ENCODE measurements at places on chromosomes 11 and 22.
A peak's percentile ranks its signal among the peaks of the same experiment; 100 is the strongest.

DNA sequence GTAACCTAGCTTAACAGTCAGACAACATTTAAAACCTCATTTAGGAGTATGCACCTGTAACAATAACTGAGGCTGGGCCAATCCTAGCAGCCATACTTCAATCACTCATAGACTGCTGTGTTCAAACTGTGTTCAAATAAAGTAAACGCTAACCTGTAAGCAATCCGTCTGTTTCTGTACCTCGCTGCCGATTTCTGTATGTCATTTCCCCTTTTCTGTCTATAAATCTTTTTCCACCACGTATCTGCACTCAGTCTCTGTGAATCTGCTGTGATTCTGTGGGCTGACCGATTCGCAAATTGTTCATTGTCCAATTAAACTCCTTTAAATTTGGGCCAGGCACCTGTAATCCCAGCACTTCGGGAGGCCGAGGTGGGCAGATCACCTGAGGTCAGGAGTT is 12.3 kb downstream of the APOBEC3H start:
- DNase-seq: no peak

- no peak for DNase-seq
Observed at GRCh38 chr11:109785714-109786113, 307.5 kb upstream of the ZC3H12C start.

- DNase-seq: no peak
Observed at GRCh38 chr11:115421992-115422689, 82.1 kb downstream of the CADM1 start.

- no peak for DNase-seq
Observed at GRCh38 chr11:12640926-12641849, 33.0 kb upstream of the TEAD1 start.

- DNase-seq: no peak
Observed at GRCh38 chr22:46890819-46891218, 128.4 kb downstream of the TBC1D22A start.

- no peak for DNase-seq
Observed at GRCh38 chr11:72441752-72442207, 7.4 kb upstream of the CLPB start.

GRCh38 chr22:36999463-36999862 is 19.8 kb downstream of the TST start:
- DNase-seq: no peak

DNA sequence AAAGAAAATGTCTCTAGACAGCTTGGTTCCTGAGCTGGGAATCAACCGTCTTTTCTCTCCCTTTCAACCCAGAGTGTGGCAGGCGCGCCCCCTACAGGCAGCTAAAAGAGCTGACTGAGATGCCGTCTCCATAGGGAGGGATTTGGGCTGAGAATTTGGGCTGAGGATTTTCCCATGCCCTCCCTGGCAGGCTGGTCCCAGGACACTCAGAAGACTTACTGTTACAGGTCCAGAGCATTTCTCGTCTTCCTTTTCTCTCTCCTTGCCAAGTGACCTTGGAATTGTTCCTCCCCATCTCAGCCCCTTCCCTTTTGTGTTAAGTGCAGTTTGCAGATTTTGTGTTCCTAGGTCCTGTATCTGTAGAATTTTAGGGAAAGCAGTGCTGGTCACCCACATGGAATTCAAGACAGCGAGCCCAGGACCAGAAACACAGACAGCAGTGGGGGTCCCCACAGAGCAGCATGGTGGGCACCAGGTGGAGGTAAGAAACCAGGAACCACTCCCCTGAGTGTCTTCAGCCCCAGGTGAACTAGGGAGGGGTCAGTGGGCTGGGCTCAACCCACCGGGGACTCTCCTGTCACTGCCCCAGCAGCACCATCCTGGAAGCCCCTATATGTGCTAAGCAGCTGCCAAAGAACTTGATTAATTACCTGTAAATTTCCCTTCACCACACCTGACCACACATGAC is 9.9 kb upstream of the IGLL5 start:
- no peak for DNase-seq

- DNase-seq: no peak
Observed at GRCh38 chr11:67368621-67369020, 4.8 kb downstream of the CLCF1 start.

DNA sequence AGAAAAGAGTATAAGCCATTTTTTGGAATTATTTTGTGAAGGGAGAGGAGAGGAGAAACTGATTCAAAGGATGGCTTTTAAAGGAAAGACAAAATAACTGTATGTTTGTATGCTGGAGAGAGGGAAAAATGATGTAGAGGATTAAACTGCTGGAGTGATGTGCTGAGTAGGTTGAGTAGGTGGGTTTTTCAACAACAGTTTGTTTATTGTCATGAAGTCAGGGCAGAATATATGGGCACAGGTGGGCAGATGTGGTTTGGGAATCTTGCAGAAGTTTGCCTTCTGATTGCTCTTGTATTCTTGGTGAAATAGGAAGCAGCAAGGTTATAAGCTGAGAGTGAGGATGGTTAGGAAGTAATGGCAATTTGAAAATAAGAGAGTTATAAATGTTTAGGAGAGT is 12.1 kb downstream of the SYT9 start:
- no peak for DNase-seq

- DNase-seq: no peak
Observed at GRCh38 chr11:129855086-129855485, 39.4 kb downstream of the TMEM45B start.

DNA sequence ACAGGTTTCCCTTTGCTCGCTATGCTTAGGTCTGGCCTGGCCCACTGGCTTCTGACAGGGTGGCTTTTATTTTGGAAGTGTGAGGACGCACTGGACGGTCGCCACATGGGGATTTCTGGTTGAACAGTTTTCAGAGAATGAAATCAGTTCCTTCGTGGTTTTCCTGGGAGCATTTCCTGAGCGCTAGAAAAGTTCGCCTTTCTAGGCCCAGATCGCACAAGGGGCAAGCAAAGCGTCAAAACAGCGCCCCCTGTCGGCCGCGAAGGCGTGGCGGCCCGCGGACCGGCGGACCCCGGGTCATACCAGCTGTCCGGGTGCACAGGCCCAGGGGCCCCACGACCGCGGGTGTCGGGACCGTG is 12.7 kb upstream of the CYP2R1 start:
- peak; percentile 37 for DNase-seq

- DNase-seq: no peak
Observed at GRCh38 chr11:35486446-35486845, 39.0 kb downstream of the PAMR1 start.

DNA sequence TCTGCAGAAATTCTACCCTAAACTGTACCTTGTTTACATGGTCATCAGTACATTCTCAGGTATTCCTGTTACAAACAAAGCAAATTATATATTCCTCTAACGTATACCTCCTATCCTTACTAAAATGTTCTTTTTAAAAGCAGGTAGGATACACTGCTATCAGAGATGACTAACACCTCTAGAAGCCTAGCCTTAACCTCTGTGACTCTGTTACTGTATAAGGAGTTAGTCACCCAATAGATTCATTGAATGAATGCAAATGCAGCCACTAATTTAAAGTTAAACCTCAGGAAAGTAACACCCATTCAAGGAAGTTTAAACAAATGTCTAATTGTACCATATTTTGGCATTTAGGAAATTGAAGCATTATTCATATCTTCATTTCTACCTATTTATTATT is 82.2 kb downstream of the FCHSD2 start:
- DNase-seq: no peak

DNA sequence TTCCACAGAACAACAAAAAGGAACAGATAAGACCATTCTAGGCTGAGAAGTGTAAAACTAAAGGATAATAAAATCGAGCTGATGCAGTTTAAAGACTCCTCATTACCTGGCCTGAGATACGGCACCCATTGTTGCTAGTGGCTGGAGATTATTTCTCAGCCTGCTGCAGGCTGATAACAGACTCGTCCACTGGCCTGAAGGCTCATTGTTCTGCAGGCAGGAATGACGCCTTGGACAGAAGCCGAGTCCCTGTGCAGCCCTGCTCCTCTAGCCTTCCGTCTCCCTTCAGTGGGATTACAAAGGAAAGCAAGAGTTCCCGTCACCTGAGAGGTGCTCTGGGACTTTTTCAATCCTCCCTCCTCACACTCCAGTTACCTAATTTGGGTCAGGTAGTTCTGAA is 1065.3 kb downstream of the OPCML start:
- no peak for DNase-seq

- DNase-seq: no peak
Observed at GRCh38 chr11:44606472-44606871, 41.0 kb downstream of the CD82 start.

- no peak for DNase-seq
Observed at GRCh38 chr11:38809521-38809920, 2211.5 kb upstream of the RAG2 start.

- DNase-seq: no peak
Observed at GRCh38 chr11:46991391-46991790, 54.8 kb downstream of the CSTPP1 start.

GRCh38 chr11:541433-541885 is 4.1 kb downstream of the LRRC56 start:
- DNase-seq: no peak

- no peak for DNase-seq
Observed at GRCh38 chr11:119506436-119506835, 83.5 kb upstream of the THY1 start.

DNA sequence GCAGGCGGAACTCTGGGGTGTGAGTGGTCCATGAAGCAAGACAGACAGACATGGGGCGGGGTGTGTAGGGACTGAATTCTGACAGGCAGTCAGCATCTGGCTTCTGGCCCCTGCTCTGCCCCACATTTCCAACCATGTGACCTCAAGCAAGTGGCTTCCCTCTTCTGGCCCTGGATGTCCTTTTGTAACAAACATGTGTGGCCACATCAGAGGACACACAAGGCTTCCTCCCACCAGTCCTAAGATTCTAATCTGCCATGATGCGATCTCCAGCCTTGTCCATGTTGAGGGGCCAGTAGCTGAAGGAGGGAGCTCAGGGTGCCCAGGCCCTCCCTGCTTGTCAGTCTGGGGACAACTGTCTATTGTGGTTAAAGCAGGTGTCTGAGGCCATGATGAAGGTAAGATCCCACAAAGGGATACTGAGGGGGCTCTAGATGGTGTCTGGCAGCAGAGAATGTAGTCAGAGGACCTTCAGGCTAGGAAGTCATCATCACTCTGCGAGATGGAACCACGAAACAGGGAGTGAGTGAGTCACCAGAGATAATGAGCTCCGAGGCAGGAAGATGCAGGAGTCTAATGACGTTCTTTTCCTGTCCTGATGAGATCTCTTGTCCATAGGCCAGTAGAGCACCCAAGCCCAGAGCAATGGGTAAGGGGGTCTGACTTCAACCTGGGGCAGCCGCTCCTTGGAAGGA is 27.4 kb downstream of the DRD2 start:
- no peak for DNase-seq

DNA sequence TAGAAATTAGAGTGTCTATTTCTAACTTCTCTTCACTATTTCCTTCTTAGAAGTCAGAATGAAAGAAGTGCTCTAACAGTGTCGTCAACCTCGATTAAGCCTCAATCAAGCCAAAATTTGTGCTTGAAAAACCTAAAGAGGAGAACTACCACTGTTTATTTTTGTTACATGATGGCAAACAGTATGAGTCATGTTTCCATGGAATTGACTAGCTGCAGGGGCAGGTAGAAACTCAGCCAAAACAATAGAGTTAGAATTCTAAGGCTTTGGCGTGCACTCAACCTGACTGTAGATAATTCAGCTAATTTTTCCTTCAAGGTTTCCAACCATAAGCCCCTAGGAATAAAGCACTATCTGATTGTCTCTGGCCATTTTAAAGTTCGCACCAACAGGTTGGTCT is 415.9 kb downstream of the ETS1 start:
- DNase-seq: no peak

- DNase-seq: no peak
Observed at GRCh38 chr11:9386086-9386485, 1.6 kb downstream of the IPO7 start.

DNA sequence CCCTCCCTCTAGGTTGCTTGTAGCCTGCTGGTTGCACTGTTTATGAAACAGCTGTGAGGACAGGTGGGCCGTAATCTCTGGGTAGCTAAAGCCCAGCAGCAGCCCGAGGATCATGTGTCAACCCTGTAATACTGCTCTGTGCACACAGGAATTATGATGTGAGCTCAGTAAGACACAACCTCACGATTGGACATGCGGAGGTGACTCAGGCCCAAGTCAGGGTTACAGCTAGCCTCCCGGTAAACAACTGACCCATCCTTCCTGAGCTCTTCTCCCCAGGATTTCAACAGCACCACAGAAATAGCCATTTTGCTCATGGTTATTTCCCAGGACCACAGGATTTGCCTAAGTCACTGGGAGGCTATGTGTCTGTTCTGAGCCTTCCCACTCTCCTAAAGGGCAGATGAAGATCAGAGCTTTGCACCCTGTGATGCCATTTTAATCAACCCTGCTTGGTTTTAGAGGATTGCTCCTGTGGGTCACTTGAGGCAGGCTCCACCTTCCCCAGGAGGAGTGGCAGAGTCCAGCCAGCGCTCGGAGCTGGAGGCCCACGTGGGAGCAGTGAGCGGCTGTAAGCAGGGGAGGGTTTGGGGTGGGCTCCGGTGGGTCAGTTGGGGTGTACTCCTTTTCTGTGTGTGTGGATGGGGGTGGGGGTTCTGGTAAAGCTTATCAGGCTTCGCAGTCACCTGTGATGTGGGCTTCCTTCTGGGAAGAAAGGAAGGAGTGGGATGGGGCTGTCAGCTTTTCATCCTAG is at the start of gene AMPD3:
TSS of gene AMPD3 (plus strand) at position 387 of the 754 bp plus-strand sequence. CDS start 6,256 bp downstream, outside the sequence.
- no peak for DNase-seq

- no peak for DNase-seq
Observed at GRCh38 chr22:23274146-23274526, 93.8 kb downstream of the BCR start.

All from GM18507 (cell line).